ENCODE measurements at places on chromosomes 4 and X.

DNA sequence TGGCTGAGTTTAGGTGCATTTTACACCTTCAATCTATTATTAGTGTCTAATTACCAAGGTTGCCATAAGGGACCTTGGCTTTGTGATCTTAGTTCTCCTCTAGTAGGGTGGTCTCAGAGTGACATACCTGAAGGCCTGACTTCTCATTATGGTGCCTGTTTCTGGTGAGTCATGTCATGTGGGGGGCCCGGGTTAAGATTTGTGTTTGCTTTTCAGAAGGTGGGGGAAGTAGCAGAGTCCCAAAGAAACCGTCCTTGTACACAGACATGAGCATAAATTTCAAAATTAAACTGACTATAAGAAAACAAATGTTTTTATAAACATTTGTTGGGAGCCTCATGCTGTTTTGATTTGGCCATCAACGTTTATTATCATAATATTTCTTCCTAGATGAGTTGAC, 74.5 kb downstream of the HHIP start:
- DNase-seq = no peak

DNA sequence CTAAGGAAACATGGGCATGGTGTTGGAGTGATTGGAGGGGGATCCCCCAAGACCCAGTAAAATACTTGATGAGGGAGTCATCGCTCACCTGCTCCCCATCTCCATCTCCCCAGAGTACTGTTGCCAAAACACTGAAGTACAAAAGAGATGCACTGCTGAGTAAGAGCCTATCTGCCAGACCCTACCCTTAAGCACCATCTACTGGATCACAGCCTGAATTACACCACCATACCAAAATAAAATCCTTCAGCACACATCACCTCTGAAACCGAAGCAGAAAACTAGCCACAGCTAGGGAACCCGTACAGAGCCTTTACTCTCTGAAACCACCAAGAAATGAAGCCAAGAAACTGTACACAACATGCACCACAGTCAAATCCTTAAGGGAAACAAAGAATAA, 466.3 kb upstream of the ACTRT1 start:
- no peak for DNase-seq

DNA sequence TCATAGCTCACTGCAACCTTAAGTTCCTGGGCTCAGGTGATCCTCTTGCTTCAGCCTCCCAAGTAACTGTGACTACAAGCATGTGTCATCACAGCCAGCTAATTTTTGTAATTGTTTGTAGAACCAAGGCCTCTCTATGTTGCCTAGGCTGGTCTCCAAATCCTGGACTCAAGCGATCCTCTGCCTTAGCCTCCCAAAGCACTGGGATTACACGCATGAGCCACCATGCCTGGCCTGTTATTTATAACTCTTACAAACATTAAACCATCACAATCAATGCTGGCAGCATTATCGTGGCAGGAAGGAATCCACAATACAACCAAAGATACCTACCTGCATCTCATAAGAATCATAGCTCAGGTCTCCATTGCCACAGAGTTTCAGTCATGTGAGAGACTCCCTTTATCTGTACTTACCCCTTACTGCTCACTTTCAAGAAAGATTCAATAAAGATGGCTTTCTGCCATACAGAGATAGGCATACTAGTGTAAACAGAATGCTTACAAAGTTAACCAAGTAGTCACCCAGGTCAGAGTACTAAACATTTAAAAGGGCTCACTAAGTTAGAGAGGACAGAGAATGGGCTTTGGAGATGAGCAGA, 48.5 kb downstream of the SMIM31 start:
- DNase-seq = no peak

- DNase-seq = no peak
Observed at GRCh38 chr4:110654254-110654635, 31.4 kb upstream of the PITX2 start.

DNA sequence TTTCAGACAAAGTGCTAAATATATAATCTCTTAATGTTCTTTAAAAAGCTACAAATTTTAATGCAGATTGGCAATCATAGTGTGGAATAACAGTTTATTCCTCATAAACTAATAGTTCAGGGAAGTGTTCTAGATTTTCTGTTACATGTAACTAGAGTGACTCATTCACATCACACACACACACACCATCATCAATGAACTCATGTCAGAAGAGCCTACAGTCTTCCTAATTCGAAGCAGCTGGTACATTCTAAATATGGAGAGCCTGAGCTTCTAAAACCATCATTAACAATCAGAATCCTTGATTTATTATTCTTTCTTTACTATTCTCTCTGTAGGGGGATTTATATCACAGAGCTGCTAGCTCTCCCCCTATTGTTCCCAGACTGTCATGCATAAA, 49.6 kb downstream of the DKK2 start:
- DNase-seq = no peak

- DNase-seq = no peak
Observed at GRCh38 chrX:44507292-44507691, 35.4 kb downstream of the FUNDC1 start.

GRCh38 chrX:68252664-68253063, 180.6 kb downstream of the OPHN1 start:
- no peak for DNase-seq

DNA sequence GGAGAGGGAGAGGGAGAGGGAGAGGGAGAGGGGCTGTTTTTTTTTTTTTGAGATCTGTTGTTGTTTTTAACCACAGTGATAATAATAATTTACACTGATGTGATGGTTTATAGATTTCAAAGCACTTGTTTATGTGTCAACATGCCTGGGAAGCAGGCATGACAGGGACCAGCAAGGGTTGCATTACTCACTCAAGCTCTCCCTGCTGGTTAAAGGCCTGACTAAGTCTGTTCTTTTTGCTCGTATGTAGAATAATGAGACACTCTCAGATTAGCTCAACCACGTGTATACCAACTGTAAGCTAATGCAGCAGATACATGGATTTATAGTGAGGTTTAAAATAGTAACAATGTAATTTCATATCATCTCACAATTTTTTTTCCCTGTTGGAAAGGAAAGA, 134.6 kb upstream of the BOD1L1 start:
- DNase-seq = no peak

DNA sequence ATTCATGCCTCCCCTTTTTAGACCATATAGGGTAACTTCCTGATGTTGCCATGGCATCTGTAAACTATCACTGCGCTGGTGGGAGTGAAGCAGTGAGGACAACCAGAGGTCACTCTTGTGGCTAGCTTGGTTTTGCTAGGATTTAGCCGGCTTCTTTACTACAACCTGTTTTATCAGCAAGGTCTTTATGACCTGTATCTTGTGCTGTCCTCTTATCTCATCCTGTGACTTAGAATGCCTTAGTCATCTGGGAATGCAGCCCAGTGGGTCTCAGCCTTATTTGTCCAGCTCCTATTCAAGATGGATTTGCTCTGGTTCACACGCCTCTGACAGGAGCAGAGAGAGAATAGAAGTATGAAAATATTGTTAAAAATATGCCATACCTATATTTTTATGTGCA, 355.7 kb downstream of the ADGRL3 start:
- no peak for DNase-seq

DNA sequence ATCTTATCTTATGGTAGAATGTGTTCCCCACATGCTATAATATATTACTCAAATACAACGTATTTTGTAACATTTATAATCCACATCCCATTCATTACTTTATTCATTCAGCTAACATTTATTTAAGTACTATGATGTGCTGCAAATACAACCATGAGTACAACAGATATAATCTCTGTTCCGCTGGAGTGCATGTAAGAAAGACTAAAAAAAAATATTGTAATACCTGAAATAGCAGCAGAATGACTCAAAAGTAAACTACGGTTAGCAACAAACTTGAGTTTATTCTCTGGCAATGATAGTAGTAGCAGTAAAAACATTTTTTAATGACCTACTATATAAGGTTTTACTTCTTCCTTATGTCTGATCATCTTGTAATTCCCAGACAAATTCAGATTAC, 1776.3 kb downstream of the STIM2 start:
- DNase-seq = no peak

DNA sequence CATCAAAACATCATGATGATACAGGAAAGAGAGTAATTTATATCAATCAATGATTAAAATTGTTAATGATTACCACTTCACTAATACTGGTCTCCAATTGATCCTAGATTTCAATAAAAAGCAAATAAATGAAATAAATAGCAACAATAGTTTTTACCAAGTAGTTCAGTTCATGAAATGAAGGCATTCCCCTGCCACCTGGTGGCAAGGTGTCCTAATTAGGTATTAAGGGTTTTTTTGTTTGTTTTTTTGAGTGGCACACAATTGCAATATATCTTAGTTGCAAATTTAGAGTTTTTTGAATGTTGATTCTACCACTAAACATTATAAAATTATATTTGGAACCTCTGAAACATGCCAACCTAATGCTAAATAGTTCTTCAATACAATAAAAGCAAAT, 157.4 kb upstream of the PDE5A start:
- peak; percentile 3 for DNase-seq

Measured in right lung (tissue), 10 donors.